ENCODE measurements at places on chromosomes 1 and 21.

DNA sequence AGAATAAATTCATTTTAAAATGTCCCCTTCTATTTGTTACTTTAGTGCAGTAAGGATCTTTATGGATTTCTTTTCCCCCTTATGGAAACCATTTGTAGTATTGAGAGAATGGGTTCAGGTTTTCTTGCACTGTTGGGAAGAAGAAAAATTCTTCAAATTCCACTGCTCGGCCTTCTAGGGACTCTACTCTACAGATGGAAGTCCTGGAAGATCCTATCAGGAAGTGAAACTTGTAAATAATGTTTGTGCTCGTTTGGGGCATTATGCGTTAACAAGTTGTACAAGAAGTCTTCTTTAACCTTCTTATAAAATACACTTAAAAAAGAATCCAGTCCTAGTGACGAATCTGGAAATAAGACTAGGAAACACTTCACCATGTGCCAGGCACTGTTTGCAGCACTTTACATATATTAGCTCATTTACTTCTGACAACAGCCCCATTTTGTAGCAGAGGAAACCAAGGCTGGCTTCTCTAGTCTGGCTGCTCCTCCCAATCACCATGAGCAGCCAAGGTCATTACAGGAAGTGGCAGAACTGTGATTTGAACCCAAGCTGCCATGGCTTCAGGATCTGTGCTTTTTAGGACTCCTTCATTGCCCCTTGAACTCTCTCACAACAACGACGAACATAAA lies 11.8 kb downstream of the LRRC8D start:
- peak; percentile 63 for DNase-seq

DNA sequence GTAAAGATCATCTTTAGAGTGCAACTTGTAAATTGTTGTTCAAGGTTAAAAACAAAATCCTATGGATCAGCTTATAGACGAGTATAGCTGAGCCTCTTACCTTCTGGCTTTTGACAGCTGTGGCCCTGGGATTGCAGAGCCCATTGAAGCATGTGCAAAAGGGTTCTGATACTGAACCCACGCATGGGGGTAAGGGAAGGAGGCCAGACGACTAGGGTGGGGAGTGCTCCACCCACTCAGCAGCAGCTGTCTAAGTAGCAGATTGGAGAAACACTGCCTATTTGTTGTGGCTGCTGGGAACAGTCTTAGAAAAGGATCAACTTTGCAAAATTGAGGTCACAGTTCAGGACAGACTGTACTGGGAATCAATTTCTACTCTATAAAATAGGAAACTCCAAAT lies 16.1 kb downstream of the CD101 start:
- no peak for DNase-seq

GRCh38 chr1:155499953-155500639 lies 62.5 kb downstream of the ASH1L start:
- peak; percentile 15 for DNase-seq

GRCh38 chr1:162678439-162678838 lies 46.2 kb downstream of the DDR2 start:
- no peak for DNase-seq

DNA sequence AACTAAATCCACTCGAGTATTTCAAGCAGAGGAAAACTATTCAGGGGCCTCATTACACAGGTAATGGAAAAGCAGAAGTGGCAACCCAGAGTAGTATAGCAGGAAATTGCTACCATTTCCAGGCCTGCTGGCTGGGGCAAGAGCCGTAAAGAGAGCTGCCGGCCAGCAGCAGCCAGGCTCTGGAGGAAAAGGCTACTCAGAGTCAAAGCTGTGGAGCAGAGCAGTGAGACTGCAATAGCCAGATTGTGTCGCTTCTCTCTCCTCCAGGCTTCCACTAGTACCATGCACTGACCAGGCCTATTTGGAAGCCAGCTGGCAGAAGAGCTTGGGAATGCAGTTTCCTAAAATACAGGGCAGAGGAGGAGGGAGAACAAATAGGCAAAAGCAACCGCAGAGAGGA lies 155.5 kb downstream of the OMA1 start:
- DNase-seq = no peak

DNA sequence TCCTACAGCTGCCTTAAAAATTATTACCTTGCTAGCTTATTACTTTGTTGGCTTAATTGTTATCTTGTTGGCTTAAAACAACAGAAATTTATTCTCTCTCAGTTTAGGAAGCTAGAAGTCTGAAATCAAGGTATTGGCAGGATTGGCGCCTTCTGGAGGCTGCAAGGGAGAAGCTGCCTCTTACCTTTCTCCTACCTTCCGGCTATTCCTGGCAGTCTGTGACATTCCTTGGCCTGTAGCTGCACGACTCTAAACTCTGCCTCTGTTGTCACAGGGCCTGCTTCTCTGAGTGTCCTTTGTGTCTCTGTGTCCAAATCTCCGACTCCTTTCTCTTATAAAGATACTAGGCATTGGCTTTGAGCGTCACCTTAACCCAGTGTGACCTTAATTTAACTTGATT lies 579.9 kb upstream of the B3GALT2 start:
- DNase-seq = peak; percentile 61

DNA sequence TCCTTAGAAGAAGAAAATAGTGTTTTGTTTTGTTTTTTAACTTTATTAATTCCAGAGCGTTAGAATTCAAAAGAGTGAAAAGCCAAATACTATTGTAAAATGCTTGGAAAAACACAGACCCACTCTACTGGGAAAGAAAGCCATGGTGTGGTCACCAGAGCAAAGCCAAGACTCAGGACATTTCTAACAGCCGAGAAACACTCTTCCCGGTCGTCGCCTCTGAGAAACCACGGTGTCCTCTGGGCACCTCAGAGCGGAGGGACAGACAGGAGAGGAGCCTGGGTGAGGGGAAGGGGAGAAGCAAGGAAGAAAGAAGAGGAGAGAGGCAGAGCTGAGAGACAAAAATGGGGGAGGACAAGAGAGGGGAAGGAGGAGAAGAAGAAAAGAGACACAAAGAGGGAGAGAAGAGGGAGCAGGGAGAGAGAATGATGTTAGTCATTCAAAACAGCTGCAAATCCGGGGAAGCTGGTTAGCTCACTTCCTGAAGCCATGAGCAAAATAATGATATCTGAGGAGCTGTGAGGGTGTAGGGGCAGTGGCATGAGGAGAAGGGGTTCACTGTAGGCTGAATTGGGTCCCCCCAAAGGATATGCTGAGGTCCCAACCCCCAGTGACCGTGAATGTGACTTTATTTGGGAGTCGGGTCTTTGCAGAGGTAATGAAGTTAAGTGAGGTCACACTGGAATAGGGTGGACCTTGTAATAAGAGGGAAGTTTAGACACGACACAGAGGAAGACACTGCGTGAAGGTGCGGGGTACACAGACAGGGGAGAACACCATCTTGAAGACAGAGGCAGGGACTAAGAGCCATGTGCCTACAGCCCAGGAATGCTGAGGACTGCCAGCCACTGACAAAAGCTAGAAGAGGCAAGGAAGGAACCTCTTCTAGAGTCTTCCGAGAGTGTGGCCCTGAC lies 58.2 kb upstream of the DMRTB1 start:
- no peak for DNase-seq

- DNase-seq = peak; percentile 89
Measured at GRCh38 chr1:65065524-65066418, 82.2 kb upstream of the AK4 start.

GRCh38 chr1:157403608-157404007 lies 148.7 kb downstream of the FCRL5 start:
- DNase-seq = no peak

DNA sequence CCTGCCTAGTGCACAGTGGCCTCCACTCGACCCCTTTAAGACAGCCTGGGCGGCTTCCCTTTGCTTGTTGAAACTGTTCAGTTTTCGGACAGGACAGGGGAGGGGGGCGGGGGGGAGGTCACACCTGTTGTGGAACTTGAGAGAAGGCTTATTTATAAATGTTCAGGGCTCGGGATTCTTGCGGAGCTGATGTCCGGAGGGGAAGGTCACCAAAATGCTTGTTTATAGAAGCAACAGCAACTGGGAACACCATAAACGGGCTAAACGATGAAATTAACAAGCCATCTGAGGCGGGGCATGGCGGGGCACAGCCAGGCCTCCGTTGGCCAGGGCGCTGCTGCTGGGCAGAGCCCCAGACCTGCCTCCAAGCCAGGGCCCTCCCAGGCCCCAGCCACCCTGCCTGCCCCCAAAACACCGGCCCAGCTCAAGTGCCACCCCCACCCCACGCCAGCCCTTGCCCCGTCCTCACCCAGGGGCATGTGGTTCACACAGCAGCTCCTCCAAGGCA lies 59.8 kb upstream of the CASZ1 start:
- no peak for DNase-seq

GRCh38 chr1:11952455-11953109 lies 18.1 kb downstream of the PLOD1 start:
- DNase-seq = no peak

- DNase-seq = no peak
Measured at GRCh38 chr1:65880611-65881010, 87.9 kb downstream of the PDE4B start.

DNA sequence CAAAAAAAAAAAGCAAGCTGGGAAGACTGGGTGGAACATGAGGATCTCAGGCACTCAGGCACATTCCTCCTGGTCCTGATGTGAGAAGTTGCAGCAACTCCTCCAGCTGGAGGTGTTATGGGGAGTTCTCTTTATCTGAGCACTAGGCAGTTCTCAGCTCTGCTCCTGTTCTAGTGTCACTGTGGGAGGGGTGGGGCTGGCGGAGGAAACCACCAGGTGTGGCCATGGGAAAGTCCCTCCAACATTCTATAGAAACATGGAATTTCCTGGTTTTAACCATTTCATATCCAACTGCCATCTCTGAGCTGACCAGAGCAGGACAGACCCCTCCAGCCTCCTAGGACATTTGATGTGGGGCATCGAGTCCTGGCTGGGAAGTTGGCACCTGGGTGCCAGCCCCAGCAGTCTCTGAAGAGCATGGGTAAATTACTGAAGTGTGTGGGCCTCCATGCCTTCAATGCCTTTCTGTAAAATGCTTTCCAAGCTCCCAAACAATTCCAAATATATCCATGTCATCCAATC lies 804 bp upstream of the IKBKE start:
- DNase-seq = peak; percentile 9

- DNase-seq = peak; percentile 47
Measured at GRCh38 chr1:117312453-117313138, 54.7 kb upstream of the MAN1A2 start.

DNA sequence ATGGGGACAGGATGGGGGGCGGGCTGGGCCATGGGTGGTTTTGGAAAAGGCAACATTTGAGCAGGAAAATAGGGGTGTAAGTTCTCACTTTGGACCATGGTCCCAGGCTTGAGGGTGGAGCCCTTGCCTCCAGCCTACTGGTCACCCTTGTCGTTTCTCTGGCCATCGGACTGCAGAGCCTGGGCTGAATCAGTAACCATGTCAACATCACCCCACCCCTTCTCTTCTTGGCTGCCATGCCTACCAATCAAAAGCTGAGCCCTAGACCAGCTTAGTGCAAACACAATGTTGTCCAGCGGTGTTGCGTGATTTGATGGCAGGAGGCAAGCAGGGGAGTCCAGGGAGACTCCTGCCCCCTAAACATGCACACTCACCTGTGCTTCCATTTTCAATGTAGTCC lies 231.0 kb upstream of the KAZN start:
- no peak for DNase-seq

GRCh38 chr21:37346841-37347430 lies 19.6 kb upstream of the DYRK1A start:
- no peak for DNase-seq

DNA sequence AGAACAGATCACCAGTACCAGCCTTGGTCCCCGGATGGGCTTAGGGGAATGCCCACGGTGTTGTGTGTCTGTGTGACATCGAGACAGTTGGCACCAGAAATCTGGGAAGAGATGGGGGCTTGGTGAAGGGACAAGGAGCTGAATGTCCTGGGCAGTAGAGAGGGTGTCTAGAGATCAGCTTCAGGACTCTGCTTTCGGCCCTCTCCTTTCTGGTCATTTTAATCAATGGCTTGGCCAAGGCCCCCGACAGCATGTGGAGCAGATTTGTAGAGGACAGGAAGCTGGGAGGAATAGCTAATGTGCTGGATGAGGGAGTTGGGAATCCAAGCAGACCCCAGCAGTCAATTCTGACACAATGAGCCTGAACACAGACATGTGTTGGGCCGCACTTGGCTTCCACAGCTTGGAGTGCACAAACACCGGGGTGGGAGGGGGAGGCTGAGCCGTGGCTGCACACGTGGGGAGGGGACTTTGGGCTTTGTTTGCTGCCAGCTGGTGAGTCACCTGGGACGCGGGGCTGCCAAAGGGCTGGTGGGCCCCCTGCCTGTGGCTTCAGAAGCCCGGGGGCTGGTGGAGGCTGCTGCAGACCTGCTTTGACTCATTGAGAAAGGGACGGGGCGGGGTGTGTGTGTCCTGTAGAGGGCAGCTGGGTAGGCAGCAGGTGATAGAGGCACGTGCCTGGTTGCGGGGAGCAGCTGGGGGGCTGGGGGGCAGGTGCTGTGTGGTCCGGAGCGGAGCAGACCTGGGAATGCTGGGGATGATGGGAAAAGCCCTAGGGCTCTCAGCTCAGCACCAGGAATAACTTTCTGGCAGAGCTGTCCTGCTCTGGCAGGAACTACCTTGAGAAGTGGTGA lies 20.9 kb downstream of the SLC1A7 start:
- no peak for DNase-seq

GRCh38 chr21:45262041-45262581 lies 25.6 kb downstream of the POFUT2 start:
- DNase-seq = no peak

GRCh38 chr21:44765231-44766013 lies 36.2 kb downstream of the UBE2G2 start:
- no peak for DNase-seq

DNA sequence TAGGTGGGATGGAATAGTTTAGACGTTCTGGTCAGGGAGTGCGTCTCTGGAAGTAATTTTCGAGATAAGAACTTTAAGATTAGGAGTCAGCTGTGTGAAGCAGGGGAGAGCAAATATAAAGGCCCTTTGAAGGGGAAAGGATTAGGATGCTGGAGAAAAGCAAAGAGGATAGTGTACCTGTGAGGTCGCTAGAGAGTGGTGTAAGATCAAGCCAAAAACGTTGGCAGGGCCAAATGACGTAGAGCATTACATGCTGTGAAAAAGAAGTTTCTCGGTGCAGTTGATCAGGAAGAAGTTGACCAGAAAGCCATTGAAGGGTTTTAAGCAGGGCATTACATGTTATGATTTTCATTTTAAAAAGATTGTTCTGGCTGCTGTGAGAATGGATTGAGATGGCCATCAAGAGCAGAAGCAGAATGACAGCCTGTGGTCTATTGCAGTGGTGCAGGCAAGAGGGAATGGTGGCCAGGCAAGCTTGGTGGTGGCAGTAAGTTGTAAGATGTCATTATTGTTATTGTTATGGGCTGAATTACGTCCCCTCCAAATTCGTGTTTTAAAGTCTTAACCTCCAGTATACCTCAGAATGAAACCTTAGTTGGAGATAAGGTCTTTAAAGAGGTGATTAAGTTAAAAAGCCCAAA lies 113.6 kb upstream of the KIF26B start:
- DNase-seq = no peak

DNA sequence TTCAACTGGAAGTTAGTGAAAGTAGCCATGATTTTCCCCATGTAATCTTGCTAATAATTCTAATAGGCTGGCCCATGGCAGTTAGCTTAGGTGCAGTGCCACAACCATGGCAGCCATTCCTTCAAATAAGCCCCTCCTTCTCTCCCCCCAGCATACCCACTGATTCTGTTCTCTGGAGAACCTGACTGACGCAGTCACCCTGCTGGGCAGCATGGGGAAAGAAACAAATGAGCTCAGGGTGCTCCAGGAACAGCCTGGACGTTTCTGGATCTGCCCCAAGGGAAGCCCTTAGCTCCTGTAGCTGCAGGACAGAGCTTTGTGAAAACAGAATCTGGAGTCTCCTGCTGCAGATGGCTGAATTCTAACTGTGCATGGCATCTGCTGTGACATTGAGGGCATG lies 22.5 kb downstream of the SNAP47 start:
- no peak for DNase-seq
